Fibroblast of lung (primary cell): ENCODE measurements at places on chromosomes 1 and 21. TPM values are rescaled to one million over a fixed set of nuclear protein-coding genes. Genes with fewer than 3 reads are reported as not detected.
A peak's percentile ranks its signal among the peaks of the same experiment; 100 is the strongest.

Gene CBR3
- total RNA-seq, result 13.4 and 21.1 TPM in 2 replicates

Gene TSPAN1
- 0.17 and 0.26 TPM in 2 replicates for total RNA-seq

Gene TM2D1
- total RNA-seq, result 55.7 and 58.6 TPM in 2 replicates

Gene FAM177B
- not detected in 2 replicates for total RNA-seq

- no peak overlapping the region for H3K27ac ChIP-seq
- peak; percentile 72 for DNase-seq
- H3K4me3 ChIP-seq, result no peak overlapping the region
- no peaks in the 10 kb centered on the region for H3K36me3 ChIP-seq
These were observed 98.4 kb upstream of the USP25 start for GRCh38 chr21:15631342-15631741.

DNA sequence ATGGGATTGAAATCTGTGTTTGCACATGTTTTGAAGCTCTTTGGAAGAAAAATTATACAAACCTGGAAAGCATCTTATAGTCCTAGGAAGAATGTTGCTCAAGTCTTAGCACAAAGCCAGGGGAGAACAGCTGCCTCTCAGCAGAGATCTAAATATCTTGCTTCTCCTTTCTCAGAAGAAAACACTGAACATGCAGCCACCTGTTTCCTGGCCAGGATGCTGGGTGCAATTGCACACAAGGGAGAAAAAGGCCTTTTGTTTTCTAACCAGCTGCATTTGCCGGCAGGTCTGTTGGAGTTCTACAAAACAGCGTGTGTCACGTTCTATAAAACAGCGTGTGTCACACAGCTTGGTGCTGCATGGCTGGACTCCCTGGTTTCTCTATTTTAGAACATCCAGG, 259.6 kb upstream of the PLD5 start:
- no peak for DNase-seq
- H3K36me3 ChIP-seq, result no peaks in the 10 kb centered on the region
- no peaks in the 10 kb centered on the region for H3K4me1 ChIP-seq
- no peak overlapping the region for H3K4me3 ChIP-seq
- no peak overlapping the region for H3K27ac ChIP-seq

DNA sequence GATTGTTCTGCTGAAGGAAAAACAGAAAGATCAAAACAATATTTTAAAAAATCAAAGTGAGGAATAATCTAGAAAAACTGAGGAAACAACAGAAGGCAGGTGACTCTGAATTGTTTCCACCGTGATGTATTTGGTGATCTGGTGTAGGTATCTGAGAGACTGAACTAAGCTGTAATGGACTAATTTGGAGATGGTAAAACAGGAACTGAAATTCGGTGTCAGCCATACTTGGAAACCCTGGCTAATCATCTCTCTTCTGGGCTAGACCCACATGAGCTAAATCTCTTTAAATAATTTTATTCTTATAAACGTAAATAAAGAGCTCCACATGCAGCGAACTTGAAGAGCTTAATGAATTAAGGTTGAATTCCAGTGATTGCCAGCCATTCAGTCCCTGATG, 1226.1 kb downstream of the NCAM2 start:
- DNase-seq, result no peak
- no peak overlapping the region for H3K27ac ChIP-seq
- H3K36me3 ChIP-seq, result no peaks in the 10 kb centered on the region
- no peak overlapping the region for H3K4me3 ChIP-seq
- no peaks in the 10 kb centered on the region for H3K27me3 ChIP-seq

DNA sequence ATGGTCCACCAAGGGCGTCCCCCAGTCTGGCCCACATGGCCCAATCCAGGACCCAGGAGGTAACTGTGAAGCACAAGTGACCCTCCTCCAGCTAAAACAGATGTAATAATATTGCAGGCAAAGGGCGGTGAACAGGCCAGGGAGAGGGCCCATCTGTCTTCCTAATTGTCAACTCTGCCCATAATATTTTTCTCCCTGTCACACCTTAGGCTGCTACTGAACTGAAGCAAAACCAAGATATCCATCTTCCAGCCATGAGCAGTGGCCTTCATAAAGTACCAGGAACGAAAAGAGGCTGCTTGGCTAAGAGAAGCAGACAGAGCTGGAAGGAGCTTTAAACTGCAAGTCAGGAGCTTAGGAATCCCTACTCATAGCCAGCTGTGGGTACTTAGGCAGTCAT, 3.1 kb downstream of the KANK4 start:
- no peak overlapping the region for H3K27ac ChIP-seq
- no peaks in the 10 kb centered on the region for H3K36me3 ChIP-seq
- no peak overlapping the region for H3K4me3 ChIP-seq
- DNase-seq, result no peak
- H3K4me1 ChIP-seq, result no peaks in the 10 kb centered on the region

DNA sequence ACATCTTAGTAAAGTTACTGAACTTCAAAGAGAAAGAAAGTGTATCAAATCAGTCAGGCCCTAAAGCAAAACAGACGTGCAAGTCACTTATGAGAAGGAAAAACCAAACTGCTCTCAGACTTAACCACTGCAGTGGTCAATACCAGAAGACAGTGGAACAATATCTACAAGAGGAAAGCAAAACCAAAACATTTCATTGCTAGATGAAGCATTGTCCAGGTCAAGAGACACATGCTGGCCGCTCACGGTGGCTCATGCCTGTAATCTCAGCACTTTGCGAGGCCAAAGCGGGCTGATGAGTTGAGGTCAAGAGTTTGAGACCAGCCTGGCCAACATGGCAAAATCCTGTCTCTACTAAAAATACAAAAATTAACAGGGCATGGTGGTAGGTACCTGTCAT, 82.0 kb upstream of the MROH9 start:
- no peaks in the 10 kb centered on the region for H3K27me3 ChIP-seq
- H3K4me1 ChIP-seq, result no peaks in the 10 kb centered on the region
- DNase-seq, result no peak
- H3K27ac ChIP-seq, result no peak overlapping the region
- no peak overlapping the region for H3K4me3 ChIP-seq

- no peaks in the 10 kb centered on the region for H3K36me3 ChIP-seq
- H3K27me3 ChIP-seq, result no peaks in the 10 kb centered on the region
- DNase-seq, result no peak
- H3K27ac ChIP-seq, result no peak overlapping the region
These were observed 123.1 kb downstream of the HHIPL2 start for GRCh38 chr1:222424826-222425225.

- DNase-seq, result no peak
- no peak overlapping the region for H3K4me3 ChIP-seq
- no peaks in the 10 kb centered on the region for H3K4me1 ChIP-seq
- H3K36me3 ChIP-seq, result no peaks in the 10 kb centered on the region
- no peaks in the 10 kb centered on the region for H3K27me3 ChIP-seq
These were observed 315.3 kb upstream of the DUSP10 start for GRCh38 chr1:222057162-222057561.
